ENCODE measurements at places on chromosomes 6 and 20. TPM values are rescaled to one million over a fixed set of nuclear protein-coding genes. Genes with fewer than 3 reads are reported as not detected.
A peak's percentile ranks its signal among the peaks of the same experiment; 100 is the strongest.

GRCh38 chr20:35939264-35939663 lies 15.0 kb downstream of the SCAND1 start:
- DNase-seq, result no peak

DNA sequence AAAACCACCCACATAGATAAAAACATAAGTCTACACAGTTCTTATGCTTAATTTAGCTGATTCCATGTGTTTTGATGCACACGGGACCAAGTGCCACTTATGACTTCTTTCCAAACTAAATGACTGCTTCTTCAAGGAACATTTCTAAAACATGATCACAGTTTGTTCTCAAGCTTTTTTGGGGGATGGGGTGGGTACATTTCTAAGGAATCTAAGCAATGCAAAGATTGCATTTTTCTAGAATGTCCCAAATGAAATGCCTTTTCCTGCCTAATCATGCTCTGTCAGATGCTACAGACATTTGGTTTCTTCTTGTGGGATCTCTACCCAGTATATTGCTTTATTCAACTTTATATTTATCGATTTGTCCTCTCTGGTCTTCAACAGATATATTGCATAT lies 496.8 kb upstream of the JAG1 start:
- DNase-seq, result no peak

DNA sequence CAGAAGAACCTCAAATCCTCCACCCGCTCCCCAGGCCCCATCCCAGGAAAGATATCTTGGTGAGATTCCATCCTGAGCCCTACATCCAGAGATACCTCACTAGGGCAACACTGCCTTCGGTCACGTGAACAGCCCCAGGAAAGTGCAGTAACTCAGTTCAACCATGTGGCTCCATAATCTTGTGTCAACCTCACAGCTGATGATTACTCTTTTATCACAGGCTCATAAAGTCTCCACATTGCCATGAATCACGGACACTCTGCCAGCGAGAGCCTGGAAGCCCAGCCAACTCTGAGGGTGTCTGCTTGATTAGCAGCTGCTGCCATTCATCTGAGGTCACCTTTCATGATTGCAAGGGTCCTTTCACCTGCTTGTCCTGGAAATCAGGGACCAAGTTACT lies 175.8 kb upstream of the LRFN2 start:
- DNase-seq, result no peak

The HLA-DOA gene
- 17.7 TPM for total RNA-seq

The TMEM74B gene
- total RNA-seq, result 12.4 TPM

- DNase-seq, result no peak
Measured at GRCh38 chr6:11166948-11167347, 55.4 kb upstream of the ERVFRD-1 start.

DNA sequence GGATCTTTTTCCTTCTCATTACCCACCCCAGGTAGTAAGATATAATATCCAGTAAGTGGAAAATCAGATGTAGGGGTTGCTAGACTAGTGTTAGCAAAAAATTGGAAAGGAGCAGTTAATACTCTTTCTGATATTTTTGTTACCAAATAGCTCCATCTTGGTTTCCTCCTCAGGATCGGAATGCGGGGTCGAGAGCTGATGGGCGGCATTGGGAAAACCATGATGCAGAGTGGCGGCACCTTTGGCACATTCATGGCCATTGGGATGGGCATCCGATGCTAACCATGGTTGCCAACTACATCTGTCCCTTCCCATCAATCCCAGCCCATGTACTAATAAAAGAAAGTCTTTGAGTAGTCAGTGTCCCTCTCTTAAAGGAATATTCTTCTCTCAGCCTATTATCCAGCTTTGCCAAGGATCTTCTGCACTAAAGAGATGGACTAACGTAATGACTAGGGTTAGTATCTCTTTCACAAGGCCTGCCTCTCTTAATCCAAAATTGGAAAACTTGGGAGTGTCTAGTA lies 1.5 kb downstream of the ROMO1 start:
- DNase-seq, result no peak

DNA sequence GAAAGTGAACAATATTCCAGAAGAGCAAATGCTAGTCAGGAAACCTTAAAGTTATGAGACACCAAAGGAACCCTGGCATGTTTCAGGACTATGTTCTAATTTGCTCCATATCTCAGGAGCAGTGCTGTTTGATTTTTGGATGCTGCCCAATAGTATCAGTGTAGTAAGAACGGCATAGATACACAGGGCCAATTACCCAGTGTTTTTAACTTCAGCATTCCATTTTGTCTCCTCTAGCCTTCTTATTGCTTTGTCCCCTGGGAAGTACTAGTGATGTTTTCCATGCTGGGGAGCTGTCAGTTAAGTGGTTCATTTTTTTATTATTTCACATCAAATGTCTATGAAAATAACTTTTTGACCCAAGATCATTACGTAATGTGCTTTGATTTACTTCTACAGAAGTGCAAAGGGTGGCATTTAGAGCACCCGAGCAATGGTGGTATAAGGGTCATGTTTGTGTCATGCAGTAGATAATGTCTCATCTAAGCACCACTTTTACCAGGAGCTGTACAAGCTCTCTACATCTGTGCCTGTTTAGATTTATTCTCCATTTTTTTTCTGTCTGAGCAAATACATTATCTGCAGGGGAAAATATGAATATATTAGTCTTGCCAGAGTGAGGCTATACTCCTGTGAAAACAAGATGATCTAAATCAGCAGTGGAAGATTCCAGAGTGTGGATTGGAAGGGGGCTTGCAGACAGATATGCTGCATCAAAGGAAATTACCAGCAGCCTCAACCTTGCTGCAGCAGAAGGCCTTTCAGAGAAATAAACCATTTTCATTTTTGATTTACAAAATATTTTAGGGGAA lies 198.8 kb upstream of the OPRM1 start:
- no peak for DNase-seq

DNA sequence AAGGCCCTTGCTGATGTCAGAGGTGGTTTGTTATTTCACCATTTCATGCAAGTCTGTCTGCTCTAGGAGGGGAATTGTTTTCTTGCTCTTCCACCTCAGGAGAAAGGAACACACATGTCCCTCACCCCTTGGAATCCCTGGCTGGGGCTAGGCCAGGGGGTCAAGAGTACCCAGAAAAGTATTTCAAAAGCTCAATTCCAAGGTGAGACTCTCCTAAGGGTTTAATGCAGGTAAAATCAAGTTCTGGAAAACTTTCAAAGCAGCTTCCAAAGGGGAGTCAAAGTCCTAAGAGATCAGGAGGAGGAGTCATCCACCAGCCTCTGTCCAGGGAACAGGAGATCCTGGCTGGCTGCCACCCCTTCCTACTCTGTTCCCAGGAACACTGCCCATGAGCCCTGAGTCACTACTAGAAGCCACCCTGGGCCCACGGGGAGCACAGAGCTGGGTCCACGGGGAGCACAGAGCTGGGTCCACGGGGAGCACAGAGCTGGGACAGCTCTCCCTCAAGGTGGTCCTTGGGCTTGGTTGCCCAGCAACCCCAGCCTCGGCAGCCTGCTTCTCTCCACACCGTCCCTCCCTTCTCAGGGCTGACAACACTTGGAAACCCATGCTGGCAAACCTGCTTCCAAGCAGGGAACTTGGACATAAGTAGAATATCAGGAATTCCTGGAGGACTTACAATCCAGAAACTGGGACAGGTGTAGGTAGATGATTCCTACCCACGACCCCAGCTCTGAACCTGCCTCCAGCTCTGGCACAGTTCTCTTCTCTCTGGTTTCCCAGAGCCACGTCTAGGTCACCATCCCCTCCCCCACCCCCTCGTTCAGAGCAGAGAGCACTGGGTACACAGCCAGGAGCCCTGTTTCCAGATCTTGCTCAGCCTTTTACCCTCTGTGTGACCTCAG lies 35.3 kb upstream of the CDKN1A start:
- DNase-seq, result peak; percentile 71

DNA sequence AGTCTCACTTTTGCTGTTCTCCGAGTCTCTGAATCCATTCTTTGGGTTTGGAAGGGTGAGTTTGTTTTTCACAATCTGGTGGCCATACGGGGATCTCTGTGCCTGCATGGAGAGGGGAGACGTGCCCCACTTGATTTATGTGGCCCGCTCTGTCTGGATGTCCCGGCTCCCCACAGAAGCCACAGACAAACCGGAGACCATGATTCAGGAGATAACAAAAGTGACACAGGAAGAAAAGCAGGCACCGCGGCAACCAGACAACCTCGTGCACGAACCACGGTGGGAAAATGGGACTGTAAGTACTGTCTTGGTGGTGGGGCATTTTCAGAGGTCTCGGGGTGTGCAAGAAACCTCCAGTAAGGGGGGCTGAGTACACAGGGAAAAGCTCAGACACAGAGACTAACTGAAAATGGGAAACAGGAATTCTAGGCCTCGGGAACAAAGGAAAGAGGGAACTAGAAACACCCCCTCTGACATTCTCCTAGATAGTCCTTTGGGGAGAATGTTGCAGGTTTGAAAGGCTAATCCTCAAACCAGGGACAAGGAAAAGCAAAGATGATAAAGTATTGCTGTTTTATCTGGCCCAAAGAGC lies 22.1 kb upstream of the ZNF318 start:
- DNase-seq, result no peak

DNA sequence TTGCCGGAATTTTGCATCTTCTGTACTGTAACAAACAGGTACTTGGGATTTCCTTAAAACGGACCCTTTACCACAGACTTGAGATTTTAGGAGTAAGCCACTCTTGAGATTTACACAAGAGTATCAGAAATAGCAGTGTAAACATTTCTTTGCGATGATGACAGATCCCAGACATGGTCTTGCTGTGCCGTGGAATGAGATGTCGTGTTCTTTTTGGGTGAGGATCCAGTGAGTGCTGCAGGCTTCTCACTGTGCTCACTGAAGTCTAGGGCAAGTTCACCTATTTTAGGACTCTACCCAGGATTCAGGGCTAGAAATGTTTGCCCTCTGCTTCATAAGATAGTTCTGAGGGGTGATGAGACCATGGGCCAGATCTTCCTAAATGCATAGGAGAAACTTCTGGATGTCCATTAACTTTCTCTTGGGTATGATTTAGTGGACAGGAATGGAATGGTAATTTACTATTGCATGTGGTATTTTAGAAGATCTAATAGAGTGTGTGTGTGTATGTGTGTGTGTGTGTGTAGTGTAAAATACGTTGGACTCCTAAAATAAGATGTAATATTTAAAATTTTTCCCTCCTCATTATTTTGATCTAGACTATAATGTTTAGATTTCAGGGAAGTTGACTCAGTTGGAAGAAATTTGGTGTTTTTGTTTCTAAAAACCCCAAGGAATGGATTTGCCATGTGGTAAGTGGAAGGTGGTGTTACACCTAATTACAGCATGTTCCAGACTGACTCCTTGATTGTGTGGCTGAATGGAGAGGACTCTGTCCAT lies 8.5 kb downstream of the LRRC1 start:
- no peak for DNase-seq

GRCh38 chr6:436308-437036 lies 44.9 kb downstream of the IRF4 start:
- DNase-seq, result no peak

GRCh38 chr6:8527818-8528217 lies 92.5 kb upstream of the SLC35B3 start:
- no peak for DNase-seq

GRCh38 chr6:50992232-50992631 lies 173.6 kb downstream of the TFAP2B start:
- DNase-seq, result no peak

The PSORS1C1 gene
- total RNA-seq, result 2.4 TPM

DNA sequence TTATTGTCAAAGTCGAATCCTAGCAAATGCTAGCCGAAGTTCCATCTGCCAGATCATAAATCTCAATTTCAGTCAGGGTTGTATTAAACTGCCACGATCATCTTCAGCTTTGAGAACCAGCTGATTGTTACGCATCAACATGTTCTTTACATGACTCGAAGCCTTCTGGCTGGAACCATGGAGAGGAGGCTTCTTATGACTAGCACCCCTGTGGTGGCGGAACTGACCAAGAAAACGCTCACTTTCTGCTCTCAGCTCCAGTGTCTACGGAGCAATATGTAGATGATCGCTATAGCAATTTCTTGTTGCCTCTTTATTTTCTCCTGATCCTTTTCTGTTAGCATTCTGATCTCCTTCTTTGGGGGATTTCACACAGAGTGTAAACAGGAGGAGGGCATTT lies 479.4 kb upstream of the SLC35B3 start:
- DNase-seq, result no peak

The SPATS1 gene
- total RNA-seq, result not detected

DNA sequence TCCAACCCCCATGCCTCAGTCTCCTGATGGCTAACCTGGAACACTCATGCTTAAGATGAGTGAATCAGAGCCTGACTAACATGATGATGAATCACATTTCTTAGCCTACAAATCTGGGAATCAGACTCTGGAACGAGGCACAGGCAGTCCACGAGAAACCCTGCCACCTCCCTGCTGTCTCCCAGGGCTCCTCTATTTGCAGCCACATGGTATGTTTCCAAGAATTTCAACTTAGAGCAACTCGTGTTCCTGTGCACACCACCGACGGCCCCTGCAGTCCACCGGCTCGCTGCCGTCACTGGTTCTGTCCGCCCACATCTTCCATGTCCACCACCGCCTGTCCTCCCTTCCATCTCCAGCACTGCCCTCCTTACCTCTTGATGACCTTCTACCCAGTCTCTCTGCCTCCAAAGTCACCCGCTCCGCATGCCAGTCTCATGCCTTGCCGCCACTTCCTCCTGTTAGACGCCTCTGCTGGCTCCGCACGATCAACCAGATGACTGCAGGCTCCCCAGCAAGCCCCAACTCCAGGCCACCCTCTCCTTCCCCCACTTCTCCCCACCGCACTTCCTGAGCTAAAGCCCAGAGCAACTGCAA lies 87.6 kb downstream of the AGPAT4 start:
- DNase-seq, result peak; percentile 37

GRCh38 chr6:23418095-23418494 lies 707.9 kb upstream of the NRSN1 start:
- no peak for DNase-seq

- DNase-seq, result no peak
Measured at GRCh38 chr6:33856655-33857054, 52.9 kb upstream of the MLN start.

DNA sequence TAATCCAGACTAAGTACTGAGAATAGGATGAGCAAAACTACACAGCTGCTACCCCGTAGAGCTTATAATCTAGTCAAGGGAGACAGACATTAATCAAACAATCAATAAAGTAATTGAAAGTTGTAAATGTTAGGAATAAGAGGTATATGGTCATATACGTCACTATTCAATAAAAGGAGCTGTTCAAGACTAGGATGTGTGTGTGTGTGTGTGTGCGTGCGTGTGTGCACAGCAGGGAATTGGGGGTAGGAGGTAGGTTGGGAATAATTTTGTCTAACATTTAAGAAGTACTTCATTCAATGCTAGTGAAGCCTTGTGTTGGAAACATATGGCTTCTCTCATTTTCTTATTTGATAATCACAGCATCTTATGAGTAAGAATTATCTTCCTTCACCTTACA lies 41.8 kb downstream of the SESN1 start:
- no peak for DNase-seq

- DNase-seq, result no peak
Measured at GRCh38 chr6:111837007-111837406, 36.2 kb downstream of the FYN start.

DNA sequence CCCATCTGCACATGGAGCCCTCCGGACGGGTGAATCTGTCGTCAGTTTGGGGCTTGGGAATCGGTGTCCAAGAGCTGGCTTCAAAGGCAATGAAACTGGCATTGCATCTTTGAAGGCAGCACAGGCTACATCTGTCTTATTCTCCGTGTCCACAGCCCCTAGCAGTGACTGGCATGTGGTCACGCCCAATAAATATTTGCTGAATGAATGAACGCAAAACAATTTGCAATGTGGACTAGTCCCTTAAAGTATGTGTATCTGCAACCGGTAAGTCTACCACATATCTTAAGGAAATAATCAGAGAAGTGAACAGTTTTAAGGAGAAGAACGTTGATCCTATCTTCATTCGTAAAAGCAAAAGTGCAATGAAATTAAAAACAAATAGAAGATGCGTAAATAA lies 8.0 kb upstream of the PMEPA1 start:
- no peak for DNase-seq

GRCh38 chr6:104046426-104046825 lies 813.3 kb downstream of the HACE1 start:
- DNase-seq, result no peak

The ALDH5A1 gene
- total RNA-seq, result 11.4 TPM

All from tibial nerve (tissue), 4 donors.